Stimulated activated naive CD4-positive, alpha-beta T cell treated with Interleukin-2 at 50 U/mL for 16 hours (primary cell): ENCODE measurements at places on chromosomes 11 and 22.

DNA sequence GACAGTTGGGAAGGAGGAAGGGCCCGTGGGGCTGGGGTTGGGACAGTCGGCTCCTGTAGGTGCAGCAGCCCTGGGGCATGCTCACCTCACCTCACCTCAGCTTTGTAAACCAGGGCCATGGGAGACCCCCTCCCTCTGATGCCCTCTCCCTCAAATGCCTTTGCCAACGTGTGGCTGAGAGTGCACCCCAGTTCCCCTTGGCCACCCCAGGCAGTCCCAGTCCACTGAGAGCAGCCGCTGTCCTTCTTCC lies 4.2 kb upstream of the NEAT1 start:
- no peak for DNase-seq

DNA sequence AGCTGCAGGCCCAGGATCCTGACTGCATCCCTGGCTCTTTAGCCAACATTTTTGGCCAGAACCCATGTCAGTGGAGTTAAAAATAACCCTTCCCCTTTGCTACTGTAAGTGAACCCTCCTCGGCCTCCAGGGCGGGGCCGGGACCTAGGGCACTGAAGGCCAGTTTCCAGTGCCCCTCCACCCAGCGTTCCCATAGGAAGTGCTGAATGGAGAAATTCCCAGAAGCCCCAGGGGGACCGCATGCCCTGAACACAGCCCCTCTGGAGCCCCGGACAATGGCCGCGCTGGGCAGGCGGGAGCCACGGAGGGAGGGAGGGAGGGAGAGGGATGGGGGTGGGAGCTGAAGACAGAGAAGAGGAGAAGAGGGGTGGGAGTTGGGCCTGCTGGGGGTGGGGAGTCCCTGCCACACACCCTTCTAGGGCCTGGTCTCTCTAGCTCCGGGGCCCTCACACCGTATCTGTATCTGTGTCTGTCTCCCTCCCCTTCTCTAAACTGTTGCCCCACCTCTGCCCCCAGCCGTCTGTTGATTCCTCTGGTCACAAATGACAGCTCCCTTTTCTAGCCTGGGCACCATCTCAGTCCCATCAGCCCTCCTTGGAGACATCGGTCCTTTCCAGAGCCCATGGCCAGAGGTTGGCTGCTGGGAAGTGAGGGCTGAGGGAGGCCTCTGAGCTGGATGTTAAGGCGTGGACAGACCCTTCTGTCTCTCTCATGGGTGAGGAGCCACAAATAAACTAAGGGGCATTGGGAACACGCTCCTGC lies 10.9 kb downstream of the PDGFB start:
- DNase-seq: no peak

DNA sequence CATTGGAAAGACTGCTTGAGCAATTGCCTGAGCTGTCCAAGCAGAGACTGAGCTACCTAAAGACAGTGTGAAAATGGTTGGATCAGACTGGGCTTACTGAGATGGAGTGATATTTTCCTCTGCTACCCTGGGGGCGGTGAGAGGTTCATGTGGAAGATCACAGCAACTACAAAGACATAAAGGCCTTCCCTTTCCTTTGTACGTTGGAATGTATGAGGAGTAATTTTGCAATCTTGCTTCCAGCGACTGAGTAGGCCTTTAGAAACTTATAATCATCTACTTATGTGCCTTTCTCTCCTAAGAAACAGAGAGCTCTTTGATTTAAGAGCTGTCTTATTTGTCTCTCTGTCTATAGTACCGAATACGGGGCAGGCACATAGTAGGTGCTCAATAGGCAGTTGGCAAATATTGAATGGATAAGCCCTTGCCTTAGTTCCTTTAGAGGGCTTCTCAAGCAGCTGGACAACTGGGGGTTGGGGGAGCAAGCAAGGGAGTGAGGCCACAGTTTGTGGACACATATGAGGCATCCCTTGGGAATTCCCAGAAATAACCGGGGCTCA lies 2.4 kb upstream of the HEPACAM start:
- DNase-seq: no peak

- no peak for DNase-seq
These were observed 29.7 kb upstream of the PARVB start for GRCh38 chr22:43994416-43994815.

GRCh38 chr11:69450857-69451220 lies 30.6 kb upstream of the LINC01488 start:
- DNase-seq: no peak

DNA sequence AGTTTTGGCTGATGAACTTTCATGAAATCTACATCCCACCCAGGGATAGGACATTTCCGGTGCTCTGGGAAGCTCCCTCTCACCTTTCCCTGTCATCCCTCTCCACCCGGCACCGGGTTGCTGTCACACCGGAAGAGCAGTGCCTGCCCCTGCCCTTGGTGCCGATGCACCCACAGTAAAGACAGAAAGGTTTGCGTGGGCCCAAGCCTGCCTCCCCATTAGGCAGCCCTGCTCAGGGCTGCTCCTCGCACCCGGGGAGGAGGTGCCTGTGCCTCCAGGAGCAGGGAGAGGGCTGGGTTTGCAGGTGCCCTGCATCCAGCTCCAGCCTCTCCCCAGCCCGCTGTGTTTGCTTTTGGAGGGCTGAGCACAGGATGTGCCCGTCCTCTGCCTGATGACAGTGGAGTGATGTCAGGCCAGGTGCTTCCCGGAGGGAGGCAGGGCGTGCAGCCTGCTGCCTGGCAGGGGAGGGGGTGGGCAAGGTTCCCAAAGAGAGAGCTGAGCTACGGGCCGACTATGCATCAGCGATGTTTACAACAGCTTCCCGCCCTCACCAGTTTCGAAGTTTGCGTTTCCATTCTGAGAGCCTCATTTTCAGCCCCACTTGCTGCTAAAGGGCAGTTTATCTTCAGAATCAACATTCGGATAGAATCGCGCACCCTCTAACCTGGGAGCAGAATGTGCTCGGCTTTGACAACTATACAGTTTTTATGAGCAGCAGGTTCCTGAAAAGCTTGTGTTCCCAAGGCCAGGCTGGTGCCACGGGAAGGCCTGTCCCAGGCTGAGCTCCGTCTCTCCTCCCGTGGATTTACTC lies 83.2 kb upstream of the CLDN5 start:
- no peak for DNase-seq

GRCh38 chr11:118984825-118985224 lies 13.1 kb upstream of the CENATAC start:
- DNase-seq: no peak

DNA sequence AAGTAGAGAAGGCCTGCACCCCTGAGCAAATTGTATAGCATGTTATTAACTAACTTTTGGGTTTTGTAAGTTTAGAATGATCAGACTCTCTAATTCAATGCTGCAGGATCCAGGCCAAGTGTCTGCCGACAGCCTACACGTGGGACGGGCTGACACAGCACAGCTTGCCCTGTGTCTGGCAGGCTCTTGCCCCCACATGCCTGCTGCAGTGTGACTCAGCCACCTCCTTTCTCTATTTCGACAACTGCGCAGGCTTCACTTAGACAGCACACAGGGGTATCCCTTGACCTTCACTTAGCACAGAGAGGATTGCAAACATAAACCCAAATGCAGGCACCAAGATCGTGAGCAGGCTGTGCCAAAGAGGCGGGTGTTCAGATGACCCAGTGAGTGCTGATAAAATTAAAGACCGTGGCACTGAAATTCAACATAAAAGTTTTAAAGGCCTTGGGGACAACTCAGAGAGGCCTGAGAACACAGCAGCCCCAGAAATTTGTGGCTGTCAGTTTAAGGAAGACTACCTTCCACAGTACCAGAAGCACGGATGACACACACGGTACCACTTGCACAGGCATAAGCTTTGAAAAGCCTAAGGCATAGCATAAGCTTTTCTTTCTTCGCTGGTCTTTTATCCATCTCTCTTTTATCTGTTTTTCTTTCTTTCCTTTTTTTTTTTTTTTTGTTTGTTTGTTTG lies 37.8 kb downstream of the SCN3B start:
- no peak for DNase-seq

DNA sequence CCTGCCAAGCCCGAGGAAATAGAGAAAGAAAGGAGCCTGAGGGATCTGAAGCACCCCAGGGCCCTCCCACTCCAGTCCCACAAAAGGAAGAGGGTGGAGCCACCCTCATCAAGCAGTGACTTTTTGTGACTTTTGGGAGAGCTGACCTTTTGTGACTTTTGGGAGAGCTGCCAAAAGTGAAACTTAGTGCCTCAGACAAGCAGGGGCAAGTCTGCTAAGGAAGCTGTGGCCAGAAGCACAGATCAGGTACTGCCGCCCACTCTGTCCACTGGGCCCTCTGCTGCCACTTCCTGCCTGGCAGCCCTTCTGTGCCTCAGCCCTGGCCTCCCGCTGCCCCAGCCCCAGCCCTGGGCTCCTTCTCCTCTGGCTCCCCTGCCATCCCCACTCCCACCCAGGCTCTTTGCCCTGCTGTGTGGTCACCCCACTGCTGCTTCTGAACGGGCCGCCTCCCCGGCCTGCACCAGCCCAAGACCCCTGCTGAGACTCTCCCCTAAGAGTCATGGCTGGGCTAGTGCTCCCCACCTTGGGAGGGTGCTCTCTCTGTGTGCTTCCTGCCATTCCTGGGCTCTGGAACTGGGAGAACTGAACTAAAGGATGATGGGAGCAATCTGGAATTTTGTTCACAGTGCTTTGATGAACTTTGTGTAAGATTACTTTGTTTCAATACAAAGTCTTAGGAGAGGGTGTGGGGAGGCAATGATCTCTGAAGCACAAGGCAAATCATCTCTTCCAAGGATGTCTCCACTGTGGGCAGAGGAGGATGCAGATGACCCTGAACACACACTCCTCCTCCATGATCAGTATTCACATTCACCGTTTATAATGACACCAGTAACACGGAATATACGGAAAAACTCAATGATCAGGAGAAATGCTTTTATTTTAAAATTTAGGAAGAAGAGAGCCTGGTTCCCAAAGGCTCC lies at the start of gene APOBEC3H:
APOBEC3H (plus strand) TSS at position 147 of the 923 bp plus-strand sequence. CDS start 3,035 bp downstream, outside the sequence.
- no peak for DNase-seq

DNA sequence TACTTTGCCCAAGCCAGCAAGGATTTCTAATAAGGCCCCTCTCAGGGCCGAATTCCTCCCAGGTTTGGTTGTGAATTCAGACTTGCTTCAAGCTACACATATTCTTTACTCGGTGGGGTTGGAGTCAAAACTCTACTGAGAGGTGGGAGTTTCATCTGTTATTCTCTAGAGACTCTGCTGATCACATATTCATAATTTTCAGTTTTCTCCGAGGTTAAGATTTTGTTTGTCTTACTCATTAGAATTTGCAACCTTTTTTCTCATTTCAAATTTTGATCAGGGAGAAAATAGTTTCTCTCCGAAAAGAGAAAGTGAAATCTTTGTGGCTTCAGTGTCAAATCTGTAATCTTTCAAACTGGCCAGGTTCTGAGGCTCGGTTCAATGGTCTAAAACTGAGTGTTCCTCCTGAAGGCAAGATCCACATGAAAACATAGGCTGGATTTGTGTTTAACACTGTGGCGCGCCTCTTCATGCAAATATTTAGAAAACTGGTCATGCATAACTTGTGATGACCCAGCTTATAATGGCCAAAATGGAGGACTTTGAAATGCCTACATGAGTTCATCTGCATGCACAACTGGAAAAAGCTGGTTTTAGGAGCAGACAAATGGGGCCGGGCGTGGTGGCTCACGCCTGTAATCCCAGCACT lies 21.5 kb upstream of the GSTP1 start:
- DNase-seq: no peak

DNA sequence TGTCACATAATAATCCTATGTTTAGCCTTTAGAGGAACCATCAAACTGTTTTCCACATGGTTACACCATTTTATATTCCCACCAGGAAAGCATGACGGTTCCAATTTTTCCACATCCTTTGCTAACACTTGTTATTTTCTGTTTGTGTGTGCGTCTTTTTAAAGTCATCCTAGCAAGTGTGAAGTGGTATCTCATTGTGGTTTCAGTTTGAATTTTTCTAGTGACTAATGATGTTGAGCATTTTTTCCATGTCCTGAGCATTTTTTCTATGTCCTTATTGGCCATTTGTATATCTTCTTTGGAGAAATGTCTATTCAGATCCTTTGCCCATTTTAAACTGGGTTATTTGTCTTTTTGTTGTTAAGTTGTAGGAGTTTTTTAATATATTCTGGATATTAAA lies 53.7 kb upstream of the DEPDC7 start:
- no peak for DNase-seq

GRCh38 chr11:91700854-91701253 lies 523.8 kb upstream of the FAT3 start:
- no peak for DNase-seq

GRCh38 chr22:45785458-45785857 lies 113.8 kb downstream of the ATXN10 start:
- no peak for DNase-seq

DNA sequence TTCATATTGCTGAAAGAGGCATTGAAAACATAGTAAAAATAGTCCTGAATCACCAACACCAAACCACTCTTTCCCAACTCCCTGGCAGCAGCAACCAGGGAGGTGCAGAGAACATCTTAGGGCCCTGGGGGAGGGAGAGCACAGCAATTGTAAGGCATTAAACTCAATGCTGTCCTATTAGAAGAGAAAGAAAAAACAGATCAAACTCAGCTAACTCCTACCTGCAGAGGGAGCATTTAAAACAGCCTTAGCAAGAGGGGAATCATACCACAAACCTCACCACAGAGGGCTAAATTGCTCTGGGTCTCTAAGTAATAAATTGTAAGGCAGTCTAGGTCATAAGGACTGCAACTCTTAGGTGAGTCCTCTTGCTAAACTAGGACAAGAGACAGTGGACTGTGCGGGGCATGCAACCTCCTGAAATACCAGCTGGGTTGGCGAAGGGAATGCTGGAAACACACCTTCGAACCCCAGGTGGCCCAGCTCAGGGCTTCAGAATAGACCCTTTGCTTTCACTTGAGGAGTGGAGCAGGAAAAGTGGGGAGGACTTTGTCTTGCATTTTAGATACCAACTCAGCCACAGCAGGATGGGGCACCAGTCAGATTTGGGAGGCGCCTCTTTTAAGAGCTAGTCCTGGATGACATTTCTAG lies 697.1 kb upstream of the FAT3 start:
- DNase-seq: no peak

DNA sequence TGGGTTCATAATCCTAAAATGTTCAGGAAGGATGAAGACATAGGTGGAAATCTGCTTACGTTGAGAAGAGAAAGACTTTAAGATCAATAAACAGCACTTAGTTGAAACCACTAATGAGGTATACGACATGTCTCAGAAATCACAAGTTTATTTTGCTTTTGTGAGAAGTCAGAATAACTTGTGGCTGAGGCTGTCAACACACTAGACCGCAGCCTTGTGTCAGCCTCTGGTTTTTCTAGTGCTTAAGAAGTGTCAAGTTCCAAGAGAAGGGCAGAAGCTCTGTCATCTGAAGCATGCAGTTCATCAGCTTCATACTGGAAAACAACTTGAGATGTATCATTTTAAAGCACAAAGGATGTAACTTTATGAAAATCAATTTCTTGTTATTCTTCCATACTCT lies 420.9 kb downstream of the METTL15 start:
- no peak for DNase-seq
